AG20443 (cell line): ENCODE measurements at places on chromosomes 5 and 9.
A peak's percentile ranks its signal among the peaks of the same experiment; 100 is the strongest.

DNA sequence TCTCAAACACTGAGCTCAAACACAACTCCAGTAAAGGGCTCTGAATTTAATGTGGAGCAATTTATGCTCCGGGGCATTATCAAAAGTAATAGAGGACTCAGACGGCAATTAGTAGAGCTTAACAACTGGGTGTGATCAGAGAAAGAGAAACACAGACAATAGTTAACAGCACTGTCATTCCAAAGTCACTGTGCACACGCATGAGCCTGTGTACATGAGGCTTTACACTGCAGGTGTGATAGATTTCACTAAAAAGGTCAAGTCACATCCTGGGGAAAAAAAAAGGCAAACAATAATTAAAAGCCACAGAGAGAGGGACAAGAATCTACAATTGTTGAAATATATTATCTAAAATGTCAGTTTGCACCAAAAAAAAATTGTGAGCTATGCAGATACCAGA lies 956.5 kb downstream of the CDH18 start:
- no peak for DNase-seq

- no peak for DNase-seq
Observed at GRCh38 chr5:91643797-91644196, 260.7 kb upstream of the ARRDC3 start.

DNA sequence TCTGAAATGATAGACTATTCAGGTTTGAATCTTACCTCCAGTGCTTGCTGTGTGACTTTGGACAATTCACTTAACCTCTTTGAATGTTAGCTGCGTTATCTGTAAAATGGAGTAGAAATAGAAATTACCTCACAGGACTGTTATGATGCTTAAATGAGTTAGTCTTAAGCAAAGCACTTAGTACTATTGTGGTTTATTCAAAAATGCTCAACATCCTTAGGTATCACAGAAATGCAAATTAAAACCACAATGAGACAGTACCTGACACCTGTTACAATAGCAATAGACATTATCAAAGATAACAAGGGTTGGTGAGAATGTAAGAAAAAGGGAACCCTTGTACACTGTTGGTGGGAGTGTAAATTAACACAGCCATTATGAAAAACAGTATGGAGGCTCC lies 77.6 kb upstream of the FREM1 start:
- no peak for DNase-seq

DNA sequence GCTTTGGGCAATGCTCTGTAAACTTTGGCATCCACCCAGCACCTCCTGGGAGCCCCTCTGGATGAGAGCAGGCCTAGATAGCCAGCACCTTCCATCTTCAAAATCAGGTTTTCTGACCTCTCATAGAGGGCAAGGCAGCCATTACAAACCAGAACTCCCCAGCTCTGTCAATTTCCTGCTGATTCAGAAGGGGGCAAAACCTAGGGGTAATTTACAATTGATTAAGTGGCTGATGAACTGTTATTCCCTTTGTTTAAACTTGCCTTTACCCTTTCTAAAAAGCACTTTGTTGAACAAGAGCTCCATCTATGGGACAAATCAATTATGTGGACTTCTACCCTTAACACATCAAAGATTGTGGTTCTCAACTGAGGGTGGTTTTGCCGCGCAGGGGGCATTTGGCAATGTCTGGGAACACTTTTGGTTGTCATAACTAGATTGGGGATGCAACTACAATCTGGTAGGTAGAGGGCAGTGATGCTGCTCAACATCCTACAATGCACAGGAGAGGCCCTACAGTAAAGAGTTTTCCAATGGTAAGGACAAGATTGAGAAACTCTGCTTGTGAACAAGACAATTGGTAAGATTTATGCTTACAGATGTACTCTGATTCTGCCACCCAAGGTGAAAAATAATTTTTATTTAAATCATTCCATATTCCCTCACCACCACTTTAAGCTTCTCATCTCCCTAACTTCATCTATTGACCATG lies 184.1 kb downstream of the MARCHF11 start:
- DNase-seq = peak; percentile 48

DNA sequence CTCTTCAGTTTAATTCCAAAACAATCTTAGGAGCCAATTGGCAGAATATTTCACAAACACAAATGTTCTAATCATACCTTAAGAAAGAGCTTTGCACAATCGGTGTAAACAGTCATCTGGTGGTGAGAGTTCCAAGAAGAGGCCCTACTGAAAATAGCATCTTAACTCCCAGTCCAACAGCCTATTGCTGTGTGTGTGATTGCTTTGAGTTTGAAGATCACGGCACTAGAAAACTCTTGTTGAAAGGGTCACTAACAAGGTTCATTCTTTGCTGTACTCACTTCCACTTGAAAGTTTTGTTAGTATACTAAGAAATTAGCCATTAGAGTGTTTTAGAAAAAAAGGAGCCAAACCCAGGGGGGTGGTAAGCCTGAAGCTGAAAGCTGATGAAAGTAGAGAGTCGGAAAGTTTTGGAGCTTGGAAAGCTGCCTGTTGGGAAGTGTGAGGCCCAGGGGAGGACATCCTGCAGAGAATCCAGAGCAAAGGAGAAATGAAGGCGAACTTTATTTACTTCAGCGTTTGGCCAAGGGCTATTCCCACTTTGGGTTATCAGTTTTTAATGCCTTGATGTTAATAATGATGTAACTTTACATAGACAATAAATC lies 180.3 kb upstream of the GHR start:
- DNase-seq = no peak
